Fibroblast of villous mesenchyme (primary cell): ENCODE measurements at places on chromosomes 7 and 10. TPM values are rescaled to one million over a fixed set of nuclear protein-coding genes. Genes with fewer than 3 reads are reported as not detected.

Gene ZC3HAV1L
- 13.9 and 21.2 TPM in 2 replicates for total RNA-seq

Gene ACTL6B
- total RNA-seq = not detected in 2 replicates

Gene TEX36
- not detected in 2 replicates for total RNA-seq

Gene OR2A1
- total RNA-seq = under 0.01 TPM in 2 replicates

GRCh38 chr7:90836937-90837336 is 240.8 kb downstream of the CDK14 start:
- no peak for DNase-seq

DNA sequence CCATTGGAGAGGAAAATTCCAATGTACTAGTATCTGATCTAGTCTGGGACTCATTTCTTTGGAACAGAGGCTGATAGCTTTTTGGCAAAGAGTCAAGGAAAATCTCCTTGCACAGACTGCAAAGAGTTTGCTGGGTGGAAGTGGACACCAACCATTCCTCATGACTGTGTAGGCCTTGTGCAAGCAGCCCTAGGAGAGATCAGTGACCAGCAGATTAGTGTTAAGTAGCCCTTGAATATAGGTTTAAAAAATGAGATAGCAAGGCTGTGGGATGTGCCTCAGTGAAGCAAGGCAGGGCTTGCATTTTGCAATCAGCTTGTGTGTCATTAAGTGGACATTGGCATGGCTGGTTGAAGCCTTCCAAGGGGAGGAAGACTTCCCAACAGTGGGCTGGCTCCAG is 341.6 kb downstream of the PLXNA4 start:
- DNase-seq = no peak

DNA sequence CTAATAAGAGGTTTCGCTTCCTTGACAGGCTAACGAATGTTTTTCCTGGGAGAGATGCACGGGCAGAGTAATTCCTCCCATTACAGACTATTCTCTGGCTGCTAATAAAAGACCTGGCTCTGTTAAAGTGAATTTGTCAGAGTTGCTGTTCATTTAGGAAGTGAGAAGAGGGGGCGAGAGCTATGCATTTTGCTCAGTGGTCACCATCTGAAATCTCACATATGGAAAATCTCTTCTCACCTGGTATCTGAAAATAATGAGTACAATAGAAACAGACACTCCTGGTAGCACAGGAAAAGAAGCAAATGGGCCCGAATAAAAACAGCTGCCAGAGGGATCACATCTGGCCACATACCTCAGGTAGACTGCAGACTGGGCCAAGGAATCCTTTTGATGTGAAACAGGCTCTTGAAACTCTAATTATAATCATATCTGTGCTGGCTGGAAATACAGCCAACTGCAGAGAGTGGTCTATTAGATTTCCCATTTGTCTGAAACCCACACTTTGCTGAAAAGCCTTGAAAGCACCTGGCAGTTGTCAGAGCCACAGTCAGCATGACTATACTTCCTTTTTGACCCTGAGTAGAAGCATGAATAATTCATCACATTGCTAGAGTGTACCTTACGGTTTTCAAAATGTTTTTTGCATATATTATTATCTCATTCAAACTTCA is 33.6 kb downstream of the AOAH start:
- DNase-seq = no peak

GRCh38 chr10:76331742-76332141 is 900.3 kb downstream of the LRMDA start:
- no peak for DNase-seq

DNA sequence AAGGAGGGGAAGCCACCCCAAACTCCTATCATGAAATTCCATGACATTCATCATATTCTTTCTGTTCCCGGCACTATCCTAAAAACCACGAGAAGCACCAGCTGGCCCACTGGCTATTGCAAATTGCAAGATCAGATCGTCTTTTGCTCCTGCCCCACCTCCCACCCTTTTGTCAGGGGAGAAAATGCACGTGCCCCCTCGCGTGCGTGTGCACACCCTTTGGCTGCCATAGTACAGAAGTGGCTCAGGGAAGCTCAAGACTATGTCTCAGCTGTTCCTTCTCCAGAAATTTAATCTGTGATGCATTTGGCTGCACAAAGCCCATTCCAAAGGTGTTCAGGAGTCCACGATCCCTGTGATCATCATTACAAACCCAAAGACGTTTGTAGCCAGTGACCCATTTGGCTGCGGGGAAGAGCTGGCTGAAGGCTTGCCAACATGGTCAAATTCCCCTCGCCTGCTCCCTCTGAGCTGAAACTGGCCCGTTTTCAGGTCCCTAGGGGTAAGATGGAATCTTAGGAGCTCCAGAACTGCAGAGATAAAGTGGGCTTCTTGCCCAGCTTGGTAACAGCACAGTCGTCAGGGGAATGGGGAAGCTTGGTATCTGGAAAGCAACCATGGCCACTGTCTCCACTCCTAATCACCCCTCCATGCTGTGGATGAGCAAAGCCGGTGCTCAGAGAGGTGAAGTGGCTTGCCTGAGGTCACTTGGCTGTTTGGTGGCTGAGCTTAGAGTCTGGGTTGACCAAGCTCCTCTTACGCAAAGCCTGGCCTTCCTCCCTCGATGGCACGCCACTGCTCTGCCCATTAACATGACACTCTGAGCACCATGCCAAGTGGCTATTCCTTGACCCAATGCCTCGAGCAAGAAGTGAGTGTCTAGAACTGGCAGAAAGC is 155.4 kb downstream of the NEURL1 start:
- DNase-seq = peak; percentile 37

- no peak for DNase-seq
These were observed 59.1 kb downstream of the ELAPOR2 start for GRCh38 chr7:87000344-87000743.

- no peak for DNase-seq
These were observed 133.2 kb upstream of the KCNMA1 start for GRCh38 chr10:77770868-77771175.

GRCh38 chr7:4612939-4613841 is 68.9 kb upstream of the FOXK1 start:
- DNase-seq = peak; percentile 64

- DNase-seq = peak; percentile 74
These were observed 69.8 kb downstream of the LSMEM1 start for GRCh38 chr7:112550468-112551060.

GRCh38 chr10:97999066-97999922 is 31.1 kb downstream of the CRTAC1 start:
- no peak for DNase-seq
